ENCODE measurements at places on chromosomes 3 and 15.
A peak's percentile ranks its signal among the peaks of the same experiment; 100 is the strongest.

- DNase-seq: no peak
These were observed 972.0 kb downstream of the TUSC7 start for GRCh38 chr3:117681619-117682018.

DNA sequence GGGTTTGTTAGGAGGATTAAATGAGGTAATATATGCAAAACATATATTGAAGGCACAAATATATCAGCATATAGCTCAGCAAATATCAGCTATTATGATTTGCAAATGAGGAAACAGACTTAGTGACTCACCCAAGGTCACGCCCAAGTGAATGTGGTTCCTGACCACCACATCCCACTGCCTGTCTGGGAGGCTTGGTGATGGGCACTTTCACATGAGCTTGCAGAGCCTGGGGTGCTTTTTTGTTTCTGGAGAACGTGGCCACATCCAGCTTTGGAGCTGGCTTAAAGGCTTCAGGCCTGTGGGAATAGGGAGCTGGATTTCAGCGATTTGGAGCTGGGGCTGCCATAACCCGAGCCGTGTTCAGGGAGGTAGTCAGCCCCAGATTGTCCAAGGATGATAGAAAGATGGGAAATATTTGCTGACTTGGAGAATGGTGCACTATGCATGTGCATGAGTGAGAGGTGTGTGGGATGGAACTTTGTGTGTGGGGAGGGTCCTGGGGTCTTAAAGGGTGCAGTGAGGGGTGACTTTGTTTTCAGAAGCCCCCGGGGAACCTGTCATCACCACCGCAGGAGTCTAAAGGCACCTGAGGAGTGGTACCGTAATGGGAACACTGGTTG, 12.0 kb upstream of the FGD5 start:
- DNase-seq: no peak

GRCh38 chr15:40092979-40093869, 15.5 kb downstream of the BMF start:
- DNase-seq: no peak

- DNase-seq: peak; percentile 30
These were observed 195.2 kb upstream of the DPPA4 start for GRCh38 chr3:109532257-109533216.

- DNase-seq: no peak
These were observed 23.9 kb upstream of the PIGZ start for GRCh38 chr3:196992461-196993065.

- peak; percentile 38 for DNase-seq
These were observed 73.8 kb upstream of the ZBED2 start for GRCh38 chr3:111668888-111669488.
